ENCODE measurements at places on chromosomes 4 and X. TPM values are rescaled to one million over a fixed set of nuclear protein-coding genes. Genes with fewer than 3 reads are reported as not detected.

The ABCB7 gene
- 27.3 TPM for total RNA-seq

The SPON2 gene
- total RNA-seq, result 22.8 TPM

The GRIA3 gene
- not detected for total RNA-seq

The STBD1 gene
- total RNA-seq, result 5.8 TPM

The NWD2 gene
- total RNA-seq, result not detected

The VBP1 gene
- total RNA-seq, result 51.6 TPM

The G6PD gene
- 62.7 TPM for total RNA-seq

The FAM47A gene
- total RNA-seq, result not detected

The PALLD gene
- 5.8 TPM for total RNA-seq
